ENCODE measurements at places on chromosomes 1 and 21. TPM values are rescaled to one million over a fixed set of nuclear protein-coding genes. Genes with fewer than 3 reads are reported as not detected.

C1orf105 gene
- total RNA-seq: not detected

DNA sequence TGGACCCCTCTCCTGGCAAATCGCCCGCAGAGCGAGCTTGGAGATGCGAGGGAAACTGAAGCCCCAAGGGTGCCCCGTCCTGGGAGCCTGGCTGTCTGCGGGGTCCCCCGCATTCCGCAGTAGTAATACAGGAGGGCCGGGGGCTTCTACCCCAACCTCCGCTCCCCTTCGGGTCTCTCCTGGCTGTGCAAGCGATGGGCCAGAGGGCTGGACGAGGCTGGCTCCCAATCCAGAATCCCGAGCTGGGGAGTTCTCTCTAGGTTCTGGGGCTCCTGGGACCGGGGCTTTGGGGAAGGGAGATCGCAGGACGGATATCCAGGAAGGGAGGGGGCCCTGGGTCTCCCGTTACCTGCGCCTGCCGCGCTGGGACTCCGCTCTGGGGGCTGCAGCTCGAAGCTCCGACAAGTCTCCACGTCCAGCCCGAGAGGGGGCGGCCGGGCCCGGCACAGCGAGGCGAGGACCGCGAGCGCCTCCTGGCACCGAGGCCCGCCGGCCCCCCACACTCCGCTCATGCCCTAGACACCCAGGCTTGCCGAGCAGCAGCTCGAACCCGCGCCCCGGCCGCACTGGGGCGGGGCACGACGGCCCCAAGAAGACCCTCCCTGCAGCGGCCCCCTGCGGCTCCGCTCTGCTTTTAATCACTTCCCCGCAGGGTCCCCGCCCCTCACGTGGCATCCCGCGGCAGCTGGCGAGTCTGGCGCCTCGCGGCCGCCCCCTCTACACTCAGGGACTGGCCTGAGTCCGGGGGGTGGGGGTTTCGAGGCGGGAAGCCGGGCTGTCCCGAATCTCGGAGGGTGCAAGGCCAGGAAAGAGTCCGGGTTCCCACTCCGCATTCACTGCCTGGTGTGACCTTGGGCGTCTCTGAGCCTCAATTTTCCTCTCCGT is at the start of gene SYT6:
Gene SYT6 (minus strand): TSS at position 609 of the 885 bp plus-strand sequence. CDS start 97 bp downstream, at position 512.
- DNase-seq: no peak

DNA sequence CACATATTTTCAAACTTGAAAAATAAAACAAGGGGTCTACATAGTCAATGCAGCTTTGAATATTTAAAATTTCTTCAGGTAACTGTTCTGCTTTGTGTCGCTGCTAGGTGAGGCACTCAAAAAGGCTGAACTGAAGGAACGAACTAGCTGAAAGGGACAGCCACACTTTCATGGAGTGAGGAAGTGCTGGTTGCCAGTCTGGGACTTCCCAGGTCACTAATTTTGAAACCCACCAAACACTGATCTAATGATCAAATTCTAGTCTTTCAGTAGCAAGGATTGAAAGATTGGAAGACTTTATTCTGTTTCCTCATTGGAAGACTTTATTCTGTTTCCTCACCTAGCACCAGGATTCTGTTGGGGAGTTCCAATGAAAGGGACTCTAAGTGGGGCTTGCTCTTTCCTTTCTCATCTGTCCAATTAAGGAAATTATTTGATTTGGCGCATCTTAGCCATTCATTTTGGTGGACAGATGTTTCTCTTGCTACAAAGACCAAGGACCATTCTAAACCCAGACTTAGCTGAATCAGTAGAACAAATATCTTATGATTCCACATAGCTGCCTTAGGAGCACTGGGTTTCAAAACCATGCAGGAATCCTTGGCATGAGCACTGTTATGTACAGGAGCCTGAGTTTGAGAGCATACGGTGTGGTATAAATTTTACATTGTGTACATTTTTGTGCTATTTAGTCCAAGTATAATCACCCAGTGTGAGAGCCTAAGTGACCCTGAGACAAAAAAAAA is 10.9 kb upstream of the ARID1A start:
- no peak for DNase-seq

DNA sequence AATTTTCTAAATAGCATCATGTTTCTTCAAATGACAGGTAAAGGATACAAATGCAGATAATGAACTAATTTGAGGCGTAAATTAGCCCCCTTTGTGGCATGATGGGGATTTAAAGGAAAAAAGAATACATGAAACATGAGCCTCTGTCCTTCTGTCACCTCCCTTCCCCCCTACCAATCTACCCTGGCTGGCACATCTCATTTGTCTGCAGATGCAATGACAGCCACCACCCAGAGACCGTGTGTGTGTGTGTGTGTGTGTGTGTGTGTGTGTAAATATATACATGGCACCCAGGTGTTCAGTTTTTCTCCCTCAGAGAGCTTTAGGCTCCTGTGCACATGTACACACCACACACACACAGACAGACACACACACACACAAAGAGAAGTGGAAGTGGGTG is 451.1 kb downstream of the RWDD3 start:
- no peak for DNase-seq

OR6Y1 gene
- not detected for total RNA-seq

CRP gene
- total RNA-seq: not detected

HPCA gene
- total RNA-seq: not detected

SMCP gene
- total RNA-seq: not detected

DNA sequence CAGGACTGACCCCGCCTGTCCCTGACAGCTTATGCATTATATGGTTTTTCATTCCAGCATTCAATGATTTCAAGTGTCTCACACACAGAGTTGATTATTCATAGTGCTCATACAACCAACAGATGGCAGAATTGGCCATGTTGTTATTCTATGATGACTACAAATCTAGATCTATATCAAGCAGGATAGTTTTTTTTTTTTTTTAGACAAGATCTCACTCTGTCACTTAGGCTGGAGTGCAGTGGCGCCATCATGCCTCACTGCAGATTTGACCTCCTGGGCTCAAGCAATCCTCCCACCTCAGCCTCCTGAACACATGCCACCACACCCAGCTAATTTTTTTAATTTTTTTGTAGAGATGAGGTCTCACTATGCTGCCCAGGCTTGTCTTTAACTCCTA is 40.1 kb upstream of the LRRC8D start:
- peak; percentile 23 for DNase-seq

DNA sequence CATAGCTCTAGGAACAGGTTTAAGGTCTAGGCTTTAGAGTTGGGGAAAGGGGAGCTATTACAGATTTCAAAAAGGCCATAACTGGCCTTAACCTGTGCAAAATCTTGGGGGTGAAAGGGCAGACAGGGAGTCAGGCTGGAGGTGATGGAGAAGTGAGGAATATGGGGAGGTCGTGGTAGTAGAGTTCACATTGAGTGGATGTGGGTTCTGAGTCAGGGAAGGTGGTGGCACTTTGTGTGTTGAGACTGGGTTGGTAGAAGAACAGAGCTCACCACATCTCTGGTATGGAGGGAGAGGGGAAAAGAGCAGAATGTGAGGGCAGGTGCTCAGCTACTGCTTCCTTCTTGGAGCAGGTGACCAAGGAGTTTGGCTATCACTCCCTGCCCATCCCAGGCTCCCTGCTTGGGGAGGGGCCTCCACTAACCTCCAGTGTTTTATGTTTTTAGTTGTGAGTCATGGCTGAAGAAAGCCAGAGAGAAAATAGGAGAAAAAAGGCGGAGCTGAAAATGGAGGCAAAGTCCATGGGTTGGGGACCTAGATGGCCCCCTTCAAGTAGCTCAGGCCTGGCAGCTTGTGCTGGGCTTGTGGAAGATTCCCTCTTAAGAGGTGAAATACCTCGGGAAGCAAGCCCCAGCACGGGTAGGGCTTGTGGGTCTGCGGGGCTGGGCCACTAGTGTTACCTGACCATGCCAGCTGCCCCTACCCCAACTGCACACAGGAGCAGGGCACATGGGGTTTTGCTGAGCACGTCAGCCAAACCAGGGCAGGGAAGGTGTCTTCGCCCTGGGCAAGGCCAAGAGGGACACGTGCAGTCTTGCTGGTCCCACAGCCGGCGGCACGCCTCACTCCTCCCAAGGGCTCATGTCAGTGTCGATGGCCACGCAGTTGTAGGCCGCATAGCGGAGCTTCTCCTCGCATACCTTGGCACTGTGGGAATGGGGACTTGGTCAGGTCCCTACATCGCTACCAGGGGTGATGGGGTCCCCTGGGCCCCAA is 8.2 kb downstream of the HECTD3 start:
- no peak for DNase-seq

BCL2L15 gene
- 1.1 TPM for total RNA-seq

DNA sequence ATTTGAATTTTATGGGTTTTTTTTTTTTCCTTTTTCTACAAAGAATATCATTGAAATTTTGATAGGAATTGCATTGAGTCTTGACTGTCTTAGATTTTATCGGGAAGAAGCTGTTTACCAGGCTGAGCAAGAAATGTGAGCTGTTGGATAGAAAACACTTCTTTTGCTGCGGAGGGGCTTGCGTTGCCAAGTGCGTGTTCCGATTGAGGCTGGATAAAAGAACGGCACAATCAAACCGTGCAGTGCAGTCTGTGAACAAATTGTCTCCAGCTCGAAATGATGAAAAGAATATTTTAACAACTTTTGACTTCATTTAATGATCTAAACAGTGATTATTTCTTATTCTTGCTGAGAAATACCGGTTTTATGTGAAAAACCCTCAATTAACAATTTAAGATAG is 149.4 kb downstream of the RYR2 start:
- no peak for DNase-seq

DNA sequence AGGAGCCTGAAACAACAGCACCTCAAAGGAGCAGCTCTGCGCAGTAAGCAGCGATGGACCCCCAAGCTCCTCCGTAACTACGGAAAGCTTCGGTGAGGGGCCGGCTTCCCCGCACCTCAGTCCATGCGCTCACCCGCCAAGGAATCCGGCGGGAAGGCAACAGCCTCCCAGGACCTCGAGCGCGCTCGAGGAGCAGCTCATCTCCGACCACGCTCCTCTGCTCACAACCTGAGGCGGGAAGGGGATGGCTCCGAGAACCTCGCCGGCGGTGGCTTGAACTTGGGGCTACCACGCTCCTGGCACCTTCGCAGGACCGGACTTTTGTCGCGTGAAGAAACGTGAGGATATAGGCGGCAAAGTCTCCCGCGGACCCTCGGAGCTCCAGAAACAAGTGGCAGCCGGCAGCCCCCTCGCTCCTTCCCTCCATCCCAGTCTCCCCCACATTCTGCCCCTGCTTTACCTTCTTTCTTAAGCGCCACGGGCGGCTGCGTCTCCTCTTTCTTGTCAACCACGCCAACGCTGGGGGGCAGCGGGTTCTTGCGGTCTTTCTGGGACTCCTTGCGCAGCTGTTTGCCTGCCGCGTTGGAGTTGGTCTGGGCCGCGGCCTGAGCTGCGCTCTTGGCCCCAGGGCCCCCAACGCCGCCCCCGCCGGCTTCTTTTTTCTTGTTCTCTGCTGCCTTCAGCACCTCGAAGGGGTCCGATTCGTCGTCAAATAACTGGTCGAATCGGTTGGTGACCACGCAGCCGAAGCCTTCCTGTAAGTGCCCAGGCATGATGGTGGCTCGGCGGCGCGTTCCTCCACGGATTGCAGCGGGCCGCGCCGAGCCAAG is 459 bp downstream of the SERBP1 start:
- peak; percentile 38 for DNase-seq

PLA2G2C gene
- total RNA-seq: not detected

- no peak for DNase-seq
Measured at GRCh38 chr1:246280551-246280950, 226.5 kb downstream of the SMYD3 start.

KCNK1 gene
- total RNA-seq: 0.77 TPM

DNA sequence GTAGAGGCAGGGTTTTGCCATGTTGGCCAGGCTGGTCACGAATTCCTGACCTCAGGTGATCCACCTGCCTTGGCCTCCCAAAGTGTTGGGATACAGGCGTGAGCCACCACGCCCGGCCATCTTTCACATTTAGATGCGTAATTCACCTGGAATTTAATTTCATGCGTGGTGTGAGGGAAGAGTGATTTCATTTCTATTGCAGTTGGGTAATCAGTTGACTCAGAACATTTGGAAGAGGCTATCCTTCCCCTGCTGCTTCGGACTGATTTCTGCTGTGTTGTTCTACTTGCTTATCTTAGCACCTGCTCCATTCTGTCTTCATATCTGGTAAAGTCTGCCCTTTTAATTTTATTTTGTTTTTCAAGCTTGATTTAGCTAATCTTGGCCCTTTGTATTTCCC is 19.1 kb downstream of the DIP2A start:
- no peak for DNase-seq

- DNase-seq: peak; percentile 44
Measured at GRCh38 chr1:209751627-209752231, 4.1 kb upstream of the TRAF3IP3 start.

GRCh38 chr1:30911059-30911954 is 2.7 kb upstream of the SDC3 start:
- DNase-seq: peak; percentile 55

DNA sequence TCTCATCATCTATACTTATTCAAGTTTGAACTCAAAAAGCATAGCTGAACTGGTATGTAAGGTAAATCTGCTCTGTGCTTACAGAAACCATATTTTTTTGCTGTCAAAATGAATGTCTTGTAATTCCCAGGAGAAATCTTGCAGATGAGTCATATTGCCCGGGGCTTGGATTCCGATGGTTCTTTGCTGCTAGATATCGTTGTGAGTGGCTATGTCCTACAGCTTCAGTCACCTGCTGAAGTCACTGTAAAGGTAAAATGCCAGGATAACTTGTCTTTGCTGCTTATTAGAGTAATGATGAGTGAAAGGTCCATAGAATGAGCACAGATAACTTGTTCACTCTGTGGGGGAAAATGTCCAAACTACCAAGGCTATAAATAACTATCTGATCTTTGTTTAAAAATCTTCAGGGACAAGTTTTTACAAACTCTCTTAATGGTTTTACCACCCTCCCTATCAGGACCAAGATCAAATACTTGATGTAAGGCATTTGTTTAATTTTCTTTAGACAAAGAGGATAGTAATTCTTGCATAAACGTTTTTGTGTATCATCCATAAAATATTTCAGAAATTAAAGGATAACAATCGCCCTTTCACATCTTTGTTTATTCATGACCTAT is 222.3 kb downstream of the TPR start:
- no peak for DNase-seq

GRCh38 chr1:30809514-30810263 is 52.1 kb upstream of the LAPTM5 start:
- no peak for DNase-seq

RAP1GAP gene
- total RNA-seq: 0.17 TPM

DNA sequence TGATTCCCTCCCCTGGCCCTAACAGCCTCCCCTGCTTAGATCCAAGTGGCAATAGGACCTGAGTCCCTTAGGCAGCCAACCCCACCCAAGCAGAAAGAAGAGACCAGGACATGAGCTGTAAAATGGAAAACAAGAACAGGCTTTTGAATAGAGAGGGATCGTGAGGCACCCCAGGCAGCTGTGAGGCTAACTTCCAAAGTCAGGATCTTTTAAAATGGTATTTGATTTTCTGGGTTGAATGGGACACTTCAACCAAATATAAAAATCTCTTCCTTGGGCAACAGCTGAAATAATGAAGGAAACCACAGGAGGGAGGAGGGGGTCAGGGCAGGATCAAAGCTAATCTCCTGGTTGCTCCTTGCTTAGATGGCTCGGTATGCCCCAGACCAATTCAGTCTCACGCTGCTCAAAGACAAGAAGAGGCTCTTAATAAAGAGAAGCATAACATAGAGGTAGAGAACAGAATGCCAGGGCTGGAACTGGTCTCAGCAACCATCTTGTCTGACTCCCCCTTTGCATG is 28.6 kb upstream of the AVPR1B start:
- no peak for DNase-seq

GRCh38 chr1:151510020-151510405 is 1.2 kb upstream of the CGN start:
- no peak for DNase-seq

Data from activated CD4-positive, alpha-beta T cell treated with anti-CD3 and anti-CD28 coated beads, Interleukin-2, amount 10 ng/mL, durations not matched to agents 7 days and 5 days (primary cell).